ENCODE measurements at places on chromosomes 6 and 20. TPM values are rescaled to one million over a fixed set of nuclear protein-coding genes. Genes with fewer than 3 reads are reported as not detected.

- no peak for DNase-seq
Observed at GRCh38 chr6:751765-752164, 58.8 kb upstream of the EXOC2 start.

Gene BMP2
- total RNA-seq, result 6.7 TPM

- DNase-seq, result no peak
Observed at GRCh38 chr6:47438481-47439347, 38.9 kb upstream of the CD2AP start.

DNA sequence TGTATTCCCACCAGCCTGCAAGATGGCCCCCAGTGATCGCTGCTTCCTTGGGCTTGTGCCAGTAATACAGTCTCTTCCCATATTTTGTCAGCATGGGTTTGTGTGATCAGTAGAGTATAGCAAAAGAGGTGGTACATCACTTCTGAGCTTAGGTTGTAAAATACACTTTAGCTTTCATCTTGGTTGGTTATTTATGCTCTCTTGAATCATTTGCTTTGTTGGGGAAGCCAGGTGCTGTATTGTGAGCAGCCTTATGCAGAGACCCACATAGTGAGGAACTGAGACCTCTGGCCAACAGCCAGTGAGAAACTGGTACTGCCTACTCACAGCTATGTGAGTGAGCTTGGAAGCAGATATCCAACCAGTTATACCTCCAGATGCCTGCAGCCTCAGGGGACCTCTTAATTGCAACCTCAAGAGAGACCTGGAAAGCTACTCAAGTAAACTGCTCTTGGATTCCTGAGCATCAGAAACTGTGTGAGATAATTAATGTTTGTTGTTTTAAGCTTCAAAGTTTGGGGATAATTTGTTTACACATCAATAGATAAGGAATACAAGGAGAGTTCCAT is 229.3 kb downstream of the FARS2 start:
- DNase-seq, result no peak

DNA sequence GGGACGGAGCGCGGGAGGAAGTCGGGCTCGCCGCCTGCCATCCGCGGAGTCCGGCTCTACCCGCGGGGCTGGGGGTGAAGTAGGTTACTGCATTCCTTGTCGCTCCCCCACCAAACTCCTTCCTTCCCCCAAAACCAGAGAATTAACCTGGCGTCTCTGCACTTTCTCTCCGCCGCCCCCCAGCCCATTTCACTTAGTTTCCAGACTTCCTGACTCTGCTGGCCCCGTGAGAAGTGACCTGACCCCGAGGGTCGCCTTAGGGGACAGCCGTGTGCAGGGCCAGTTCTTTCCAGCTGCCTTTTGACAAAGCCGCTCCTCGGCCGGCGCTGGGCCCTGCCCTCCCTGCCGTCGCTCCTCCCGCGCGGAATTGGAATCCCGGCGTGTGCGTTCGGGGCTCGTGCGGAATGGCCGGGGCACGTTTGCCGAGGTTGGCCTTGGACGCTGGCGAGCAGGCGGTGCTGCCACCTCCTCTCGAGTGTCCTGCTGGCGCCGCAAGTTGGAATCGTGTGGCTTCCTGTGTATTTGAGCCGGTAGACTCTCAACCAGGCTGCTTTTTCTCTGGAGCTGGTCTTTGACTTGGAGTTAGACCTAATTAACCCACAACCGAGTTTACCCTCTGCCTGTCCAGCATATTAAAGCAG is 650 bp downstream of the DCBLD1 start:
- peak; percentile 66 for DNase-seq

Gene TMEM74B
- total RNA-seq, result not detected

Gene TBXT
- total RNA-seq, result not detected

GRCh38 chr20:2745936-2746635 is 53.5 kb downstream of the EBF4 start:
- DNase-seq, result no peak

Gene PLAGL2
- 18.6 TPM for total RNA-seq

Gene MUC21
- total RNA-seq, result not detected

DNA sequence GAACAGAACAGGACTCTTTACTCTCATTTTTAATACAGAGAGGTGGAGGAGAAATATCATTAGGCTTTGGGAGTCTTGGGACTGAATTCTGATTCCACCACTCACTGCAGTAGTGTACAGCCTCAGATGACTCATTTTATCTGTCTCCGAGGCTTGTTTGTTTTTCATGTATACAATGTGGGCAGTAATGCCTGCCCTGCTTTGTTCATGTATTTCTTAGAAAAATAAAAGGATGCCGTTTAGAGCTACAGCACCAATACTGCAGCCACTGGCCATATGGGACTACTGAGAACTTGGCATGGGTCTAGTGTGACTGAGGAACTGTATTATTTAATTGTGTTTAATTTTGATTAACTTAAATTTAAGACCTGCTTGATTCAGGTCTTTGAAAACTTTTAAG is 41.2 kb upstream of the JAG1 start:
- peak; percentile 58 for DNase-seq

Data from MCF 10A (cell line).